WTC11 (cell line): ENCODE measurements at places on chromosomes 7 and 10. TPM values are rescaled to one million over a fixed set of nuclear protein-coding genes. Genes with fewer than 3 reads are reported as not detected.

DNA sequence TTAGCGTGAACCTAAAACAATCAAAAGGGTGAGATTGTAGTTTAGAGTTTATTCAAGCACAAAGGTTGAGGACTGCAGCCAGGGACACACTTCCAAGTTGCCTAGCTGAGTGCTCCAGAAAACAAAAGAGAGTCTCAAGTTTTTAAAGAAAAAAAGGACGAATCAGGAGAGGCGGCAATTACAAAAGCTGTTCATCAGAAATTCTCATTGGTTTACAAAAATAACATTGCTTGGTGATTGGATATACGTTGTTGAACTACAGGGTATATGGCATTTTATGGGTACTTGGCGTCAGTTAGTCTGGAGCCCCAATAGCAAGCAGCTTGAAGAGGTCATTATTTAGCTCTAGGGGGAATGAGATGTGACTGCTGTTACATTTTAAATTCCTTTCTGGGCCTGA is 11.5 kb downstream of the ZNF438 start:
- no peaks in the 10 kb centered on the region for H3K27me3 ChIP-seq
- no peaks in the 10 kb centered on the region for H3K36me3 ChIP-seq
- no peak overlapping the region for H3K27ac ChIP-seq
- no peak overlapping the region for H3K4me3 ChIP-seq
- DNase-seq: no peak

- peaks cover 16% of the 10 kb centered on the region for H3K4me1 ChIP-seq
- H3K4me3 ChIP-seq: no peak overlapping the region
- peaks cover 2% of the 10 kb centered on the region; the same call in 1 of the 2 replicates for H3K27me3 ChIP-seq
- H3K27ac ChIP-seq: no peak overlapping the region
- no peak for DNase-seq
These were observed 116.0 kb upstream of the FZD8 start for GRCh38 chr10:35758076-35758475.

GRCh38 chr7:69457595-69458504 is 140.4 kb upstream of the AUTS2 start:
- H3K27me3 ChIP-seq: peaks cover 32% of the 10 kb centered on the region
- H3K4me3 ChIP-seq: 0 out of 2 replicates have a peak overlapping the region, but pooled peaks have one; percentile 5
- DNase-seq: peak; percentile 41
- H3K36me3 ChIP-seq: no peaks in the 10 kb centered on the region
- peaks cover 13% of the 10 kb centered on the region for H3K4me1 ChIP-seq

GRCh38 chr7:107158028-107158427 is 10.8 kb upstream of the HBP1 start:
- H3K36me3 ChIP-seq: peaks cover 8% of the 10 kb centered on the region; the same call in 1 of the 2 replicates
- H3K27ac ChIP-seq: no peak overlapping the region
- no peaks in the 10 kb centered on the region for H3K27me3 ChIP-seq
- no peak overlapping the region for H3K4me3 ChIP-seq
- no peak for DNase-seq

- no peak for DNase-seq
- peaks cover 3% of the 10 kb centered on the region for H3K4me1 ChIP-seq
- no peak overlapping the region for H3K27ac ChIP-seq
- H3K4me3 ChIP-seq: no peak overlapping the region
- H3K27me3 ChIP-seq: no peaks in the 10 kb centered on the region
These were observed 61.5 kb downstream of the HELLS start for GRCh38 chr10:94607111-94607510.

- peak; percentile 13 for DNase-seq
- H3K4me3 ChIP-seq: no peak overlapping the region
- H3K4me1 ChIP-seq: peaks cover 14% of the 10 kb centered on the region
- H3K36me3 ChIP-seq: peaks cover 6% of the 10 kb centered on the region; the same call in 1 of the 2 replicates
These were observed 297.4 kb upstream of the PCDH15 start for GRCh38 chr10:55098452-55098851.

DNA sequence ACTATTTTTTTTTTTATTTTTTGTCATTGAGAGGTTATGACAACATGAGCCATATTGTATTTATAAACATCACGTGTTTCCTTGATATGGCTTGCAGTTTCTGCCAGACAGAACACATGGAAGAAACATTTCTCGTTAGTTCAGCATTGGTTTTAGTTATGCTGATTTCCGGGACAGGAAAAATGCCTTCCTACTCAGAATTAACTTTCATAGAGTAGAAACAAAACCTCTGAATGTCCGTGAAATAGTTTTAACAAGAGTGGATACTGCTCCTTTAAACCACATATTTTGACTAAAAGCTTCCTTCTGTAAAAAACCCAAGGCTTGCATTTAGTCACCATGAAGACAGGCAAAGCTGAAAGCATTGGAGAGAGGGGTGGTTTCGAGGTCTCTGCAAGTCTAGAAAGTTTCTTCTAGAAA is 240.4 kb downstream of the KIAA1217 start:
- no peak overlapping the region for H3K27ac ChIP-seq
- H3K4me1 ChIP-seq: peaks cover 29% of the 10 kb centered on the region
- no peaks in the 10 kb centered on the region for H3K36me3 ChIP-seq

GRCh38 chr10:17756557-17757217 is 4.7 kb downstream of the TMEM236 start:
- no peaks in the 10 kb centered on the region for H3K4me1 ChIP-seq
- H3K4me3 ChIP-seq: no peak overlapping the region
- no peak for DNase-seq
- no peak overlapping the region for H3K27ac ChIP-seq

DNA sequence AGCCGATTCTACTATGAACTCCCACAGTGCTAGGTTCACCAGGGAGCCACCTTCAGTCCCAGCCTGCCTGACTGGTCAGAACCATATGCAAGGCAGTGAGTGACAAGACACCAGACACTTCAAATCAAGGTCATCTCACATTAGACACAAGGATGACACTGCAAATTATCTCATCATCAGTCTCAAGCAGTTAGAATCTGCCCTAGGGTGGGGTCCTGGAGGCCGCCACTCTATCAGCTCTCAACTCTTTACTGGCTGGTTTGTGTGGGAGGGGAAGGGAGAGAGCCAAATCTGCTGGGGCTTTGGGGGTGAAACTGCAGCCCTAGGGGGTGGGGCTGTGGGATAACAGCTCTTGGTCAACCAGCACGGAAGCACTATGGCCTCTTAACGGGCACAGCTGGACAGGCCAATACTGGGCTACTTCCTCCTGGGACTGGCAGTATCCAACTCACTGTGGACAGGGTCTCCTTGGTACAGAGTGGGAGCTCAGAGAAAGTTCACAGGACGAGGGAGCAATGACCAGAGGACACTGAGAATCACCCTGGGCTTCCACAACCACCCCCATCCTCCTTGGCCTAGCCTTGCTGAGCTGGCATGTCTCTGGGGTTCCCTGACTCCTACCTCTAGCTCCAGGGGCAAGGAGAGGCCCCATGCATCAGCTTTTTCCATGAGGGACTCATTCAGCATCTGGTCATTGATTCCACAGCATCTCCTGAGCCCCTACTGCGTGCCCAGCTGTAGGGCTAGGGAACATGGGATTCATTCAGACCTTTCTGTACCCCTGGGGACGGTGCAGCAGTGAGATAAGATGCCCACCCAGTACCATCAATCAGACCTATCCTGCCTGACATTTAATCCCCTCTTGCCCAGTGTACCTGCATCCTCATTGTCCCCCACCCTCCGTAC is 5.4 kb downstream of the GPRIN2 start:
- H3K36me3 ChIP-seq: no peaks in the 10 kb centered on the region
- H3K4me1 ChIP-seq: no peaks in the 10 kb centered on the region
- DNase-seq: no peak
- no peak overlapping the region for H3K27ac ChIP-seq

DNA sequence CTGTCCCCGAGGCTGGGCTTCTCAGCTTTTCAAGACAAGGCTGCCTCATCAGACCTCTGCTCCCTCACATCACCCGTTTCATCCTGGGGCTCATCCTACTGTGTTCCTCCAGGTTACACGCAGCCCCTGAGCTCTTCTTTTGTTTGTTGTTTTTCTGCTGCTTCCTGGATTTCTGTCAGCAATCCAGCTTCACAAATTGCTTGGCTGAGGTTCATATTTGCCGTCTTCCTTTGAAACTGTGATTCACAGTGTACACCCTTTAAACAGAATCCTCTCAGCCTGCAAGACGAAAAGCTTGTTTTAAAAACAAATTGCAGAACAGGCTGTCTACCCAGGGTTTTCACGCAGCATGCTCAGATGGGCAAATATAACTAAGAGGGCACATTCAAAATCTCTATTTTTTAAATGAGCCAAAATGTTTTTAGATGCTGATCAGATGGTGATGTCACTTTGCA is 39.1 kb upstream of the PARD3 start:
- no peak for DNase-seq
- peaks cover 8% of the 10 kb centered on the region for H3K4me1 ChIP-seq
- no peaks in the 10 kb centered on the region for H3K36me3 ChIP-seq
- H3K4me3 ChIP-seq: no peak overlapping the region

- H3K27ac ChIP-seq: no peak overlapping the region
- peaks cover 6% of the 10 kb centered on the region for H3K4me1 ChIP-seq
- H3K4me3 ChIP-seq: no peak overlapping the region
- H3K36me3 ChIP-seq: no peaks in the 10 kb centered on the region
- H3K27me3 ChIP-seq: no peaks in the 10 kb centered on the region
- no peak for DNase-seq
These were observed 83.0 kb upstream of the DUSP5 start for GRCh38 chr10:110414548-110415309.

- no peak overlapping the region for H3K4me3 ChIP-seq
- peaks cover 4% of the 10 kb centered on the region for H3K27me3 ChIP-seq
- H3K4me1 ChIP-seq: peaks cover 6% of the 10 kb centered on the region
- no peak for DNase-seq
- H3K36me3 ChIP-seq: no peaks in the 10 kb centered on the region
These were observed 6.9 kb downstream of the RET start for GRCh38 chr10:43083764-43084163.

DNA sequence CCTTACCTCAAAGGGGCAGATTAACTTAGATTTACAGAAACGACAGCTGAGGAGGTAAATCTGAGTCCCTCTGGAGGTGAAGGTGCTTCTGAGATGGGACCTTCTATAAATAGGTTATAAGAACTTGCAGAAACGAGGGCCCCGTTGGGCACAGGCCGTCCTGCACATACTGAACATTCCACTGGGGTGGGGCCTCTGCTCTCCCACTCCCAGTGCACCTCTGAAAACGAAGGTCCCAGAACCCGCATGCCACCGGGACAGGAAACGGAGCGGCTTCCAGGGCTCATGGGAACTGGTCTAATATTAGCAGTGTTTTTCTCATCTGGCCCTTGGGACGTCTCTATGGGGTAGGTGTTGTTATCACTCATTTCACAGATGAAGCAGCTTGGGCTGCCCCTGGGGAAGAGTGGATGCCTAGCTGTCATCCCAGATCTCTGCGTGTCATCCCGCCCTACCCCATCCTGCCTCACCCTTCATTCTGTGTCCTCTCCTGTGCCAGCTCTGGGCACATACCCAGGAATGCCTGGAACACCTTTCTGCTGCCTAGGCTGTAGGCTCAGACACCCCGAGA is 19.6 kb downstream of the C10orf62 start:
- DNase-seq: no peak
- no peak overlapping the region for H3K27ac ChIP-seq
- H3K27me3 ChIP-seq: no peaks in the 10 kb centered on the region
- H3K4me1 ChIP-seq: peaks cover 14% of the 10 kb centered on the region

- peaks cover 50% of the 10 kb centered on the region for H3K27me3 ChIP-seq
- no peak overlapping the region for H3K4me3 ChIP-seq
- peaks cover 92% of the 10 kb centered on the region for H3K36me3 ChIP-seq
- H3K4me1 ChIP-seq: no peaks in the 10 kb centered on the region
These were observed 118.5 kb downstream of the ZNF33B start for GRCh38 chr10:42519761-42520460.

Gene OR2A5
- total RNA-seq: not detected in 3 replicates

Gene CDCA7L
- total RNA-seq: 132 to 161 TPM (median 135 TPM) in 3 replicates

Gene AOC1
- 0.17 to 0.39 TPM (median 0.23 TPM) in 3 replicates for total RNA-seq

Gene ERCC6
- 10.9 to 14.5 TPM (median 14.3 TPM) in 3 replicates for total RNA-seq

Gene ABCC2
- total RNA-seq: 0.53 to 0.87 TPM (median 0.57 TPM) in 3 replicates

Gene TPST1
- total RNA-seq: 15.0 to 17.7 TPM (median 16.8 TPM) in 3 replicates
